ENCODE measurements at places on chromosomes 6 and 20.

DNA sequence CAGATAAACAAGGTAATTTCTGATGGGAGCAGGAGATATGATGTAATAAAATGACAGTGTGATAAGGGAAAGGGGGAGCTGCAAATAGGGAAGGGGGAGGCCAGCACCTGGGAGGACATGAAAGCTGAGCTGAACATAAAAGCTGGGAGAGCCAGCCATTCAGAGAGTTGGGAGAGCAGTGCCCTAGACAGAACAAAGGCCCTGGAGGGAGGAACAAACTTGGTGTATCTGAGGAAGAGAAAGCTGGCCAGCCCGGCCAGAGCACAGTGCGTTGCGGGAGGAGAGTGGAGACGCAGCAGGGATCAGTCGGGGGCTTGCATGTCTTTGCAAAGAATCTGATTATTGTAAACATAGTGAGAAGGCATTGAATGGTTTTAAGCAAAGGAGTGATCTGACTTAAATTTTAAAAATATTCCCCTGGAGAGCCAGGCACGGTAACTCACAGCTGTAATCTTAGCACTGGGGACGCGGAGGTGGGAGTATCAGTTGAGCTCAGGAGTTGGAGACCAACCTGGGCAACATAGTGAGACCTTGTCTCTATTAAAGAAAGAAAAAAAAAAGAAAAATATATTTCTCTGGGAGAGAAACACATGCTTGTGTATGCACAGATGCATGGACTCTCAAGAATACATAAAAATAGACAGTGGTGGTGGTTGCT lies 318.2 kb downstream of the ZFAND3 start:
- DNase-seq, result no peak

GRCh38 chr6:155275808-155276480 lies 12.1 kb downstream of the CLDN20 start:
- DNase-seq, result no peak

- no peak for DNase-seq
These were observed 84.8 kb upstream of the HDAC2 start for GRCh38 chr6:114055763-114056162.

GRCh38 chr6:82057846-82058554 lies 189.5 kb downstream of the IBTK start:
- no peak for DNase-seq
